ENCODE measurements at places on chromosomes 1 and 21.

DNA sequence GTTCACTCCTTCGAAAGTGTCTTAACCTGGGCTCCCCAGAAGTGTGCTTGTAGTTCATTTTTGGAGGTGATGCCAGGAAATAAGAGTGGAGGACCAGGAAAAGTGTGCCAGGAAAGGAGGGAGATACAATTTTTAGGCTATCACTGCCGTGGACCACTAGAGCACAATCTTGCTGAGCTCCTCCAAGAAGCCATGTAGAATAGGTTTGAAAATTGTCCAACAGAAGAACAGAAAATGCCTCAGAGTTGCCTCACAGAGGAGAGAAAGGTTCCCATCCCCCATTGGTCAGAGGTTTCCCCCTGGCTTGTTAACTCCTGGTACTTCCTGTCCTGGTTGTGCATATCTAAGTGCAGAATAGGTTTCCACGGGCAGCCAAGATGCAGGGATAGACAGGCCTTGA lies 41.6 kb downstream of the CATSPERE start:
- DNase-seq = no peak

DNA sequence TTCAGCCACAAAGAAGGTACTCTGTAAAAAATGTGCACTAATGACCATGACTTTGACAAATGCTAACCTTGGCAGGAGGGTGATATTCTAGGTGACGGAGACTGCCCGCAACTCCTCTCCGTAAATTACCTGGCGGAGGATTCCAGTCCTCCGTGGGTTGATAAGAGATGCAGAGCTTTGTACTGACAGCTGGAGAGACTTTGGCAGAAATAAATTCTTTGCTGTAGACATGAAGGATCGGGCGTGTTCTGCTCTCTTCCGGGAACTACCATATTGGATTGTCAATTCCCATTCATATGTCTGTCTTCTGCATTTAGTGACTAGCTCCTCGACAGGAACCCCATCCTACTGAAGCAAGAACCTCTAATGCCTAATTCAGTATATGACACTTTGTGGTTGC lies 158.3 kb upstream of the KAZN start:
- no peak for DNase-seq

- DNase-seq = no peak
Observed at GRCh38 chr1:117567435-117567834, 38.4 kb upstream of the TENT5C start.

DNA sequence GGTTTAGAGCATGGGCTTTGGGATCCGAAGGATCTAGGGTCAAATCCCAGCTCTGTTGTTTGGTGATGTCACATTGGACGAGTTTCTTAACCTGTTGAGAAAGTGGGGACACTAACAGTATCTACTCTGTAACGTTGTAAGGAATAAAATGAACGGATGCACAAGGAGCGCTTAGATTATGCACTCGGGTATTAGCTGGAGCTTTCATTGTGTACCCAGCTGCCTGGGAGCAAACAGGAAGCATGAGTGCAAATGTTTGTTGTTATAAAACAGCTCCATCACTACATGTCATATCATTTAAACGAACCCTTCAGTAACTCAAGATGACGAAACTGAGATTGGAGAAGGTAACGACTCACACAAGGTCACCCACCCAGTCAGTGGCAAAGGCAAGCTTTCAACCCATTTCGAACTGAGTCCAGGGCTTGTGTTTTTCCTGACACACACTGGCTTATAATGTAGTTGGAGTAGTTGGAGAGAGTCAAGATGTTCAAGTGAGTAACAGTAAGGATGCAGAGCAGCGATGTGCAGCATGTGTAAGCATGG lies 16.2 kb upstream of the SLC6A17 start:
- DNase-seq = no peak

GRCh38 chr1:24417681-24418080 lies 2.1 kb downstream of the NIPAL3 start:
- DNase-seq = no peak

DNA sequence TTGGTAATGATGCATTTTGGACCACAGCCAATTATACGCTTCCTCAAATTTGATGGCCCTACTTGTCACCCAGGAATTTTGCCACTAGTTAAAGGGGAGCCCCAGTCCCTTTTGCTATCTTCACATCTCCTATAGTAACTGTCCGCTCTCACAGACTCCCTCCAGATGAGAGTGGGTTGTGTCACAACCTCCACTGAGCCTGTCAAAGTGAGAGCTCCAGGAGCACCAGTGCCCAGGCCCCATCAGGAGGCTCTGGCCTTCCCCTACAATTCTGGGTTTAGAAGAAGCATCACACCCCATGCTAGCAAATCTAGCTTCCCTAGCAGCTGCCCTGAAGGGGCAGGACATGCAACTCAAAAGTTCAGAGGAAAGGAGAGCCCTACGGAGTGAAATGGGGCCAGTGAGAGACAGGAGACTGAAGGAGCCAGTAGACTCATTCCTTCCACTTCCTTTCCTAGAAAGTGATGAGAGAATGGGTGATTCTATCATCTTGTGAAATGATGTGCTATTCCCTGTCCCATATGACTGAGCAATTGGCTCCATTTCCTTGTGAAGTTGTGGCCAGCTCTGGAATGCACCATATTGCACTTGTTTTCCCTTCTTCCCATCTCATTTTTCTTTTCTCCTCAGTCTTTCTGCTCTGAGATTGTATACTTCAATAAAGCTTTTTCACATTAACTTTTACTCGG lies 541.3 kb downstream of the DPYD start:
- DNase-seq = no peak

DNA sequence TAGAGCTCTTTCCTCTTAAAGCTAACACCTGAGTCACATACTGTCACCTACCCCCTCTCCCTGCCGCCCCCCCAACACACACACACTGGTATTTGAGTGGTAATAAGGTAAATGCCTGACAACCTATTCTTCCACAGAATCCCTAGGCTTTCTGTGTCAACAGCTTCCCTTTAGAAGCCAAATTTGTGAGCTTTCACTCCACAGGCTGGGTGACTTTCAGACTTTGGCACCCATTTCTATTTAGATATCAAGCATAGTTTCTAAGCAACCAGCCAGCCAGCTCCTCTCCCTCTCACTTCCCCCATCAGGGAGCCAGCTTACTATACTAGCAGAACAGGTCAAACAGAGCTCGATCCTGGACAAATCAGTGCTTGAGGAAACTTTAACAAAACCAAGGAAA lies 3.2 kb upstream of the C1orf74 start:
- DNase-seq = no peak

DNA sequence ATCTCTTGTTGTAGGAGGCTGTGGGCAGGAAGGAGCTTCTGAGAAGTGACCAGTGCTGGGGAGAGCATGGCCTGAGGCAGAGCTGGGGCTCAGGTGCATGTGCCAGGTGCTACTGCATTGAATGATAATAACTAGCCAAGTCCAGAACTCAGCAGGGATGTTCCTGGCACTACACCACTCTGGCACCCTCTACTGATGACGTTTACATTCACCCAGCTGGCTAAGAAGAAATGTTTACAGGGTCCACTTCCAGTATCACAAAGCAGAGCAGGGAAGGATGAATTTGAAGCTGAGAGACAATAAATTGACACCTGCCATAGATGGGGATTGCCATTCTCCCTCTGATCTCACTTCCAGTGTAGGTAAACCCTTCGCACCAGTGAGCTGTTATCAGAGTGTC lies 411.8 kb downstream of the SETD4 start:
- no peak for DNase-seq

- DNase-seq = no peak
Observed at GRCh38 chr1:167479331-167479979, 38.9 kb downstream of the CD247 start.

GRCh38 chr1:54456921-54457529 lies 50.8 kb upstream of the SSBP3 start:
- DNase-seq = no peak

- DNase-seq = no peak
Observed at GRCh38 chr1:41419584-41420295, 58.5 kb downstream of the FOXO6 start.

DNA sequence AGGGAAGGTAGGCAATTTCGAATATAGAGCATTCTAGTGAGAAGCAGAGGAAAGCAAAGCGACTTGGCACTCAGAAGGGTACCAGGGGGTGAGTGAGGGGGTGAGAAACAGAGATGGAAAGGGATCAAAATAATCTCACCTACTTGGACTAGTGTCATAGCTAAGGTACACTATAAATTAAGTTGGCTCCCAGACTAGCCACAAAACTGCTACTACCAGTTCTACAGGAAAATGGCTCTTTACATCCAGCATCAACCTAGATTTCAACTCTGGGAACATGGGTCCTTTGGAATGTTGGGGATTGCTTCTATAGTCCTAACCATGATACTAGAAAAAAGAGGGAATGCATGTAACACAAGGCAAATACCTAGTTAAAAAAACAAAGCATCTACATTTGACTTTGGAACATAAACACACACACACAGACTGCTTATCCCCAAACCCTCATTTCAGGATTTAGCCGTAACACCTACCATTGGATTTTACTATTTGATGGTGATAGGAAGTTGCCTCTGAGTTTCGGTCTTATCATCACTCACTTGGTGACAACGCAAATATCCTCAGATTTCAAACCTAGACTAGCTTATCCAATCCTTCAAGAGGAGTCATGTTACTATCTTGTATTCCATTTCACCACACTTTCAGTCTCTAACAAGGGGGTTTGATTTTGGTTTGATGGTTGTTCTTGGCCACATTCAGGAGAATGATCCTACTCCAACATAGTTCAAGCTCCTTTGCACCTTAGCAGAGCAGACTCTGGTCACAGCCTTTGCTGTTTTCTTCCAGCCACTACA lies 5.6 kb downstream of the ZBTB21 start:
- DNase-seq = no peak

GRCh38 chr1:84236256-84236655 lies 65.3 kb upstream of the SAMD13 start:
- no peak for DNase-seq

GRCh38 chr21:38937286-38937790 lies 131.6 kb downstream of the ETS2 start:
- DNase-seq = no peak

DNA sequence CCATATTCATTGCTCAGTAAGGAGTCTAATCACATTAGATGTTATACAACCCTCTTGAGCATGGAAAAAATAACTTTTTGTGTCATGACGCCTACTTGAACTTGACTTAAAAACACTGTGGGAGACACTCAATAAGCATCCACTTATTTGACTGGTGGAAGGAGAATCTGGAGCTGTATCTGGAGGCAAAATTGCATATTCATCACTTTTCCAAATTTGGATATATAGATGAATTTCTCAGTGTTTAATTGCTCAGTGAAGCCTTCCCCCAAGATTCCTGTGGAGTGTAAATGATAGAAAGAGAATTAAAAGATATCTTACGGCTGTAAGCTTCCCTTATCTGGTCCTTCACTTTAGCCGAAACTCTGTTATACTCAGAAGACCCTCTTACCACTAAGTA lies 610.7 kb upstream of the ADGRL2 start:
- no peak for DNase-seq

GRCh38 chr21:31012133-31013089 lies 25.9 kb downstream of the KRTAP19-8 start:
- no peak for DNase-seq

GRCh38 chr1:91555821-91556531 lies 55.3 kb downstream of the CDC7 start:
- DNase-seq = no peak

- no peak for DNase-seq
Observed at GRCh38 chr1:82485591-82486369, 685.0 kb downstream of the ADGRL2 start.

DNA sequence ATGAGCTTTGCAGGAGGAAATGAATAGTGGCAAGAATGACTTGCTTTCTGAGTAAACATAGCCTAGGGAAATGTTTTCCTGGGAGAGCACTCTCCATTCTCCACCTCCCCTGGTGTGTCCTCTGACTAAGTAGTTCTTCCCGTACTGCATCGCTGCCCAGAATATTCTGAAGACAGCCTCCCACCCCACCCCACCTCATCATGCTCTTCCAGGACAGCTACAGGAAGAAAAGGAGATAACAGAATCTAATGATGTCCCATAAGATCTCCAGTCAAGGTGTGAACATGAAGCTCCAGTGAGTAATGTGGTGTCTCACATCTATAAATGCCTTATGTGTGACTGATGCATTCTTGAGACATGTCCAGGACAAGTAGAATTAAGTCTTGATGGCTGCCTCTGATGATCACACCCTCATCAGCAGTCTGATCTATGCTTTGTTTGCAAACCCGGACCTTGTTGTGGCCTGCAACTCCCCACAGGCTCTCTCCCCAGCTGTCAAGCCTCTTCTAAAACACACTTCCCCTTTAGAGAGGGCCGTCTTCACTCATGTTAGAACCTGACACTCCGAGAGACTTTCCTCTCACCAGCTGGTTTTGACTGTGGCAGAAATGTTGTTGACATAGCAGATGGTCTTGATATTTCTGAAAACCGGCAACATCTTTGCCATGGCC lies 183.0 kb downstream of the CYYR1 start:
- DNase-seq = no peak

DNA sequence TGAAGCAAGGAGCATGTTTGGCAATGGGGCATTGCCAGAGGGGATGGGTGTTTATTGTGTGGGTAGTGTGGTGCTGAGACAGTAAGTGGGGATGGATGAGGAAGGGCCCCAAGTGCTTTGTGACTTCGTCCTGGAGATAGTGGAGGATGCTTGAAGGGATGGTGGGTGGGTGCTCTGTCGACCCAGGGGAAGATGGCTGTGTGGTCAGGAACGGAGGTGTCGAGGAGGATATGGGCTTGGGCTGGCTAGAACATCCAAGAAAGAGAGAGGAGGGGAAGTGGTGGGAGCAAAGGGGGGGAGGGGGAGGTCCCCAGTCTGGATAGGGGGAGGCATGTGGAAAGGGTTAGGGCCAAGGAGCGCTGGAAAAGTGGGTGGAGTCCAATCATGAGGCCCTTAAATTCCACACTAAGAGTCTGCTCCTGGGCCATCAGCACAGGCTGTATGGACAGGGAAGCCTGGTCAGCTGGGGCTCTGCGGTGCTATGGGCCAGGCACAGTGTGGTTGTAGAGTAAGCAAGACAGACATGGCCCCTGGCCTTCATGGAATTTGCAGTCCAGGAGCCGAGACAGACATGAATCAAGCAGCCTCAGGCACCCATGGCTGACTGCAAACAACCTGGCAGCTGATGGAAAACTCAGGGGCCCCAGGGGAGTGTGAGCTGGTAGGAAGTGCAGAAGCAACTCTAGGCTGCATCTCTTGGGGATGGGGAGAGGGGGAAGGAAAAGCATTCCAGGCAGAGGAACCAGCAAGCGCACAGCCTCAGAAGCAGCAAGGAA lies 36.3 kb downstream of the EDN2 start:
- DNase-seq = no peak

DNA sequence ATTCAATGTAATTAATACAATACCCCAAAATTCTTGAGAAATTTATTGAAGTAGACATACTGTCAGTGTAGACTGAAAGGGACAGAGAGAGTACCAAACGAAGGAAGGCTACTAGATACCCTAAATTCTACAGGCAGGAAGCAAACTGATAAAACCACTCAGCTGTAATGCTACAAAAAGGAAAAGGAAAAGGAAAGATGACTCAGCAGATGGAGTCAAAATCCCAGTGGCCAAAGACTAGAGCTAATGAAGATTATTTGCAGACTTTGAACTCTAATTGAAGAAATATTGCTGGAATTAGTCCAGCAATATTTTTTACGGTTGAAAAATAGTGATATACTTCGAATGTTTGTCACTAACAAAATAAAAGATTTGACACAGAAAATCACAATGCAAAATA lies 671.9 kb downstream of the BRINP3 start:
- DNase-seq = no peak
